ENCODE measurements at places on chromosomes 5 and 9. TPM values are rescaled to one million over a fixed set of nuclear protein-coding genes. Genes with fewer than 3 reads are reported as not detected.

- no peak for DNase-seq
These were observed 76.2 kb upstream of the STXBP1 start for GRCh38 chr9:127535834-127536233.

DNA sequence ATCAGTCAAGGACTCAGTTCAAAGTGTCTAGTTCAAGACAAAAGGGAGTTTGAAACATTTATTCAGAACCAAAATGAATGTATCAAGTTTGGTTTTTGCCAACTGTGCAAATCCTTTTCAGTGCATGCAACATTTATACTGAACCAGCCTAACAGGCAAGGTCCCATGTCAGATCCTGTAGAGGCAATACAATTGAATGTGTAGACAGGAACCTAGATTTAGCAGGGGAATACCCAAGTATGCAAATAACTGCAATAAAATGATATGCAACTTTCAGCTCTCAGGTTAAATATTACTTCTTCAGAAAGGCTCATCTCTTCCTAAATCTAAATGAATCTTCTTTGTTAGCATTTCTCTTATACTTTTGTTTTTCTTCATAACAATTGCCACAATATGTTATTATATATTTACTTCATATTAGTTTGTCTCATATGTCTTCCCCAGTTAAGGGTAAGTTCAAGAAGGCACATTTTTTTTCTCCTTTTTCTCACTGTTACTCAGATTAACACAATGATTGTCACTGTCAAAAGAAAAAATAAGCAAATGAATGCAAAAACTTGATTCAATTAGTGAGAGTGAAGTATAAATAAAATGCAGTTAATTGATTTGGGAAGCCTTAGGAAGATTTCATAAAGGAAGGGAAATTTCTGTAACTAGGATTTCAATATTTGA lies 163.9 kb upstream of the RASA1 start:
- no peak for DNase-seq

DNA sequence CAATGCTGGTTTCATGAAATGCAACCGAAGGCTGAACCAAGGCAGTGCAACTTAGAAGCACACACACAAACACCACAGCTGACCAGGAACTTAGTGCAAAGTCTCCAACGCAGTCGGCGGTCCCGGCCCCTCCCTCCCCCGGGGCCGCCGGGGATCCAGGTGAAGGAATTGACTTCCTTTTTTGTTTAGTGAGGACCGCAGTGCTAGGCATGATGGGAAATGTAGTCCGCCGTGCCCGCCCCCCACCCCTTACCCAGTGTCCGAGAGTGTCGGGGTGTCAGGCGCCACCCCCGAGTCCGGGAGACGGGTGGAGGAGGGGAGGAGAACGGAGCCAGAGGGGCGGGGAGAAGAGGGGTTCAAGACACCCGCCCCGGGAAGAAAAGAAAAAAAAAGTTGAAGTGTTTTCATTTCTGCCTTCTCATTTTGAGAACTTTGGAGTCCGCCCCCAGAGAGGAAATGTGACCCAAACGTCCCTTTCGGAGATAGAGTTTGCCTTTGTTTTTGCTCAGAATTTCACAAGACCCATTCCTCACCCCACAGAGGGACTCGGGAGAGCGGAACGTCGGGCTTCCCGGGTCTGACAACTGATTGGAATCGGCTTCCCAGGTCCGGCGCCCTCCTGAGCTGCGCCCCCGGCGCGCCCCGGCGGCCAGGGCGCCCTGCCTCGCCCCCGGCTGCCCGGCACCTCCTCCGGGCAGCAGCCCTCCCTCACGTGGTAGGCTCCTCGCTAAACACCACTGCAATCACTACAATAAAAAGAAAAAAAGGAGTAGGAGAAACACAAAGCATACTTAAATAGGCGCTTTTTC lies 2.0 kb downstream of the IER5L start:
- peak; percentile 54 for DNase-seq

DNA sequence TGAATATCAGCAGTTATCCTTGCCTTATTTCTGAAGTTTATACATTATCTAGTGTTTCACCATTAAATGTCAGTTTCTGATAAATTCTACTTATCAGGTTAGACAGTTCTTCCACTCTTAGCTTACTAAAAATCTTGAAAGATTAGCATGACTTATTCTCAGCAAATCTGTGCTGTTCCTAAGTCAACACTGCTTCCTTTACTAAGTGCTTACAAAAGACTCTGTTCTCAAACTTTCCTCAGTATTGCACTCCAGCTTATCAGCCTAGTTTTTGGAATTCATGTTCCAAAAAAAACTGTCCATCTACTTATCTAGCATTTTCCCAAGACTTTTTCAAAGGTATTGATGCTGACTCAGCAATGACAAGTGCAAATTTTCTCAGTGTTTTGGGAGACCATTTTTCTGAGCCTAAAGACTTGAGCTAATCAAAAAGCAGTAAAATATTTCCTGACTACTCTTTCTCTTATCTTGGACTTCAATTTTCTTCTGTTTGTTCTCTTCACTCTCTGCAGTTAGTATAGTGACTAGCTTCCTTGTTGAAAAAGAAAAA lies 61.1 kb upstream of the FRRS1L start:
- DNase-seq = no peak

- DNase-seq = no peak
These were observed 1.7 kb upstream of the RECK start for GRCh38 chr9:36035006-36035405.

DNA sequence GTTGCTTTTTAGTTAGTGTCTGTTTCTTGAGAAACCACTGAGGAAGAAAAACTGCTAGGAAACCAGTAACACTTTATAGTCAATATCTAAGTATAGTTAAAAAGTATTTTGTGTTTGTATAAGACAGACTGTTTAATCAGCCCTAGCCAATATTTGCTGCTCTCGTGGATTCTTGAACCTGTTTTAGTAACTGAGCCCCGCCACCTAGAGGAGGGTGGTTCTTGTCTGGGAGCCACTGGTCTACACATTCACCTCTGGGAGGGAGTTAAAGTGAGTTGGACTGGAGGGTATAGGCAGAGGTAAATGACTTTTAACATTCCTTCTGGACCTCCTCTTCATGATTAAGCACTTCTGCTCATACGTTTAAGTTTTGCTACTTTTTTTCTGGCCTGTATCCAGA lies 117.2 kb downstream of the SPATA31D1 start:
- DNase-seq = no peak

DNA sequence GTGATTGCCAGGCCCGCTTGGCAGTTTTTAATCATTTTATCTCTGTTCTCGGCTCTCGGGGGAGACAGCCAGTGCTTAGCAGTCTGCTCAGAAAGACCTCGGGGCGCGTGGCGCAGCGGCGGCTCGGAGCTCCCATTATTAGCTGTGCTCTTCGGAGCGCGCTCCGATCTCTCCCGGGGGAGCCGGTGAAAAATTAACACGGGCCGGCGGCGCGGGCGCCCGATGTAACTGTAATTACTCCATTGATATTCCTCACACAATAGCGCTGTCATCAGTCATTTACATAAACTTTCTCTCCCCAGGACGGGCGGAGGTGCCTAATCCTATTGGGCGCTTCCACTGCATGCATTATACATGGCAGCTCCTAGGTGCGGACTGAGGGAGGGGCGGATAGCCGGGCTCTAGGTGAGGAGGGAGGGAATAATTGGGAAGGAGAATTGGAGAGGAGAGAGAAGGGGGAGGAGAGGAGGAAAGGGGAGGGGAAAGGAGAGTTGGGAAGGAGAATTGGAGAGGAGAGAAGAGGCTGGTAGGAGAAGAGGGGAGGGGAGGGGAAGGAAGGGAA lies 24.9 kb downstream of the LMX1B start:
- no peak for DNase-seq

Gene ZNF367
- total RNA-seq = 12.1 TPM

Gene PHF24
- total RNA-seq = 0.28 TPM

- no peak for DNase-seq
These were observed 9.6 kb downstream of the QRFP start for GRCh38 chr9:130886981-130887380.

- DNase-seq = no peak
These were observed 47.0 kb upstream of the EXOC3 start for GRCh38 chr5:395921-396530.

GRCh38 chr5:175489693-175490443 lies 11.5 kb downstream of the SFXN1 start:
- no peak for DNase-seq

- DNase-seq = no peak
These were observed 2293.3 kb upstream of the C9orf72 start for GRCh38 chr9:29866556-29866955.

GRCh38 chr5:92633176-92633575 lies 947.8 kb downstream of the NR2F1-AS1 start:
- DNase-seq = no peak

Measured in thymus (tissue), 14 donors.